ENCODE measurements at places on chromosomes 7 and 10.

DNA sequence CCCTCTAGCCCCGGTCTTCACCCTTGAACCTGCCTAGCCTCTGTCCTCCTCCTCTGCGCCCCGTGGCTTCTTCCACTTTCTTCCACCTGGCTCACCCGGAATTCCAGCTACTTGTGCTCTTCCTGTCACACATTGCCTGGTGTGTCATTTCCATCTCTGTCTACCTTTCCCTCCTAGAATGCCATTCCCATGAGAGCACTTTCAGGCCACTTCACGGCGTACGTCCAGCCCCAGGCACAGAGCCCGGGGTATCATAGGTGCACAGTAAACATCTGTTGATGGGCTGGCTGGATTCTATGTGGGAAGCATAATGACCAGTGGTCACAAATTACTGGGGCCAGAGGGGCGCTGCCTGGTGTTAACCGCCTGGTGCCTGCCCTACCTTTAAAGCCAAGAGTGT is 161.3 kb downstream of the CUX1 start:
- no peak for DNase-seq

- no peak for DNase-seq
Measured at GRCh38 chr7:19118636-19119371, 1.4 kb upstream of the TWIST1 start.

GRCh38 chr10:120406376-120406775 is 50.7 kb upstream of the PLPP4 start:
- DNase-seq, result no peak

GRCh38 chr10:29617880-29618340 is 16.9 kb downstream of the SVIL start:
- no peak for DNase-seq

DNA sequence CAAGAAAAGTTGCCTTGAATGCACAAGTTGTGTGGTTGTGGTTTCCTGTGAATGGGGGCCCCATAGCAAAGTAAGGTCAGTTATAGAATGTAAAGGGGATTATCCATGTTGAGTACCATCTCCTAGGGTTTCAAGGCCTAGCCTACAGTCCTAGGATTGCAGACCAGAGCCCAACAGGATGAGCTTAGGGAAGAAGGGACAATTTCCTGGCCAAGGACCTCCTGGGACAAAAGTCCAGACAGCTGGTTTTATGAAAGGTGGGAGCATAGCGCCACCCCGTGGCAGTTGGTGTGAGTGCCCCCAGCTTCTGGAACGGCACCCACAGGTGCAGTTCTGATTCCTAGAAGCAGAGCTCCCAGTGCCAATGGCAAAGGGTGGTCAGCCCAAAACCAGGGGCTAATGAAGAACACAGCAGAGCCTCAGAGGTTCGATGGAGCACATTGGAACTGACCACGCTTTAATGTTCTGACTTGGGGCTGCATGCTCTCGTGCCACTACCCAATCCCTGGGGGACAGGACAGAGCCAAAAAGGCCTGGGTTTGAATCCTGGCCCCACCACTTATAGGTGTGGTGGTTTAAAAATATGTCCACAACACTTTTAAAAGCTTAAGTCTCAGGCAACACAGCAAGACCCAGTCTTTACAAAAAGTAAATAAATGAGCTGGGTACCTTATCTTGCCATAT is 25.8 kb upstream of the TMEM120A start:
- peak; percentile 77 for DNase-seq

DNA sequence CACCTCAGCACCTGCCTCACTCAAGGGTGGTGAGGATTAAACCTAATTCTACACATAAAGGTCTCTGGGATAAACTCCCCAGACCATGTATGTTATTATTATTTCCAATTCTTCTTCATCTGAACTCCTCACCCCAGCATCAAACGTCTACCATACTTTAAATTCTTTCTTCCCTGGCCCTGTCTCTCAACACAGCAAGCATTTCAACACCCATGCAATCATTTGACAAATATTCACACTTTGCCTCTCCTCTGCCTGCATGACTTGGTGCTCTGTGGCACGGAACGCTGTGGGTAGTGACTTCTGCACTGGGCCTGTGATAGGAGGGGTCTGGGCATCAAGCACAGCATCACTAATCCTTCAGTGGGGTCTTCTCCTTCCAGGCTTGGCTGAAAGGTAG is 490.8 kb downstream of the TNS3 start:
- no peak for DNase-seq

GRCh38 chr7:101180130-101180755 is at the start of gene NAT16:
NAT16 (minus strand) TSS chr7:101180293; CDS start chr7:101174807, 5,486 bp downstream.
- DNase-seq, result no peak

- DNase-seq, result no peak
Measured at GRCh38 chr10:132413226-132414205, 16.5 kb downstream of the PWWP2B start.

DNA sequence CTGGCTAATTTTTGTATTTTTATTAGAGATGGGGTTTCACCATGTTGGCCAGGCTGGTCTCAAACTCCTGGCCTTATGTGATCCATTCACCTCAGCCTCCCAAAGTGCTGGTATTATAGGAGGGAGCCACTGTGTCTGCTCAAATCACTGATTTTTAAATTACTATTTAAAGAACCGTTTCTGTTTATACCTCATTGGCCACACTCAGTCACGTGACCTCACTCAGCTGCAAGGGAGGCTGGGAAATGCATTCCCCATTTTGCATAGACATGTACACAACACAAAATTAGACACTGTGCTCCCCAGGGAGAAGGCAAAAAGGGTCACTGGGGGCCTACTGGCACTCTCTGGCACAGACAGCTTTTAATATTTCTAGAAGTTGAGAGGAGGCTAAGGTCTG is 13.6 kb upstream of the CALU start:
- no peak for DNase-seq

Measured in A549 (cell line).